Hematopoietic multipotent progenitor cell (in vitro differentiated cells): ENCODE measurements at places on chromosomes 6 and 20.

DNA sequence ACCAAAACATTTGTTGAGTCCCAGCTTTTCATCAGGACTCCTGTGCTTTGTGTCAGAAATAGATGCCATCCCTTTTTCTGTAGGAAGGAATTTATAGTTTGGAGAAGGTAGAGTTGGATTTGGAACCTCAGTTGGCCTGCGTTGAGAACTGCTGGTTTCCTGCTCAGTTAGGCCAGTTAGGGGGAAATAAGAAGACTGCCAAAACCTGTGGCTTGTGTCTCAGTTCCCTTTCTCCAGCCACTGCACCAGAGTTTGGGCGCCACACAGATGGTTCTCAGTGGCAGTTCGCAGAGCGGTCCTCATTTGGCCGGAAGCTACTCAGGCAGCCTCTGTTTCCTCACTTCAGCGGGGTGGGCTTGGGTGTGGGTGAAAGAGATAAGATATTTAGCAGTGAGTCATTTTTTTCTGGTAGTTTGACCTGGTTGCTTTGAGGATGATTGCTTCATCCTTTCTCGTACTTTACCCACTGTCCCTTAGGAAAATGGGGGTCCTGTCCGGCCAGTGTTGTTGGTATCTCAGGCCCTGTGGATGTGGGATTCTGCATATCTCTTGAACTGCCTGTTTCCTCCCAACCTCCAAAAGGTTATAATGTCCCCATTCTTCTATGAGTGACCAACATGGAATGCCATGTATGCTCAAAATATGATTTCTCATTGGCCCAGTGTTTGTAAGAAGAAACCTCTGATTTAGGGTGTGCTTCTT is 53.7 kb downstream of the JARID2 start:
- peak; percentile 95 for DNase-seq

GRCh38 chr6:128259730-128260685 is 260.4 kb downstream of the PTPRK start:
- DNase-seq = peak; percentile 46

- no peak for DNase-seq
These were observed 11.8 kb downstream of the CASS4 start for GRCh38 chr20:56423886-56424285.

- no peak for DNase-seq
These were observed 122.3 kb downstream of the B3GAT2 start for GRCh38 chr6:70834520-70834919.

- DNase-seq = no peak
These were observed 334.9 kb downstream of the RFPL4B start for GRCh38 chr6:112682071-112682470.

GRCh38 chr20:33372993-33373441 is 28.3 kb downstream of the CDK5RAP1 start:
- no peak for DNase-seq

- DNase-seq = no peak
These were observed 649.1 kb downstream of the EPM2A start for GRCh38 chr6:145086197-145086596.

GRCh38 chr6:119077391-119077642 is 1.1 kb downstream of the FAM184A start:
- DNase-seq = no peak

- no peak for DNase-seq
These were observed 292.2 kb downstream of the PACRG start for GRCh38 chr6:163019926-163020325.

GRCh38 chr6:31529329-31530150 is 778 bp downstream of the MCCD1 start:
- no peak for DNase-seq
